RPMI7951 (cell line): ENCODE measurements at places on chromosomes 1 and 21.
A peak's percentile ranks its signal among the peaks of the same experiment; 100 is the strongest.

DNA sequence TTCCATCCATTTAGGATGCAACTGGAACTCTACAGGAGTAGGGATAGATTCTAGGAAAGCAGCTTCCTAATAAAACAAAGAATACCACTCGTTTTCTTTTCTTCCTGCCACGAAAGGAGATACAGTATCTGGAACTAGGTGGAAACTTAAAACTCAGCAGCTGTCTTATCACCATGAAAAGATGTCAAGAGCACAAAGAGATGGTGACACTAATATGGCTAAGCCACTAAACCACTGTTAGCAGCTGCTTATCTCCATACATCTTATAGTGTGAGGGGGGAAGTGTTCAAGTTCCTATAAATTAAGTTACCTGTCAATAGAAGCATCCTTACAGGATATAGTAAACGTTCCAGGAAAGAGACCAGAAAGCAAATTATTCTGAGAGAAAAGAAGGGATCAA is 162.5 kb downstream of the TYW3 start:
- DNase-seq: no peak

DNA sequence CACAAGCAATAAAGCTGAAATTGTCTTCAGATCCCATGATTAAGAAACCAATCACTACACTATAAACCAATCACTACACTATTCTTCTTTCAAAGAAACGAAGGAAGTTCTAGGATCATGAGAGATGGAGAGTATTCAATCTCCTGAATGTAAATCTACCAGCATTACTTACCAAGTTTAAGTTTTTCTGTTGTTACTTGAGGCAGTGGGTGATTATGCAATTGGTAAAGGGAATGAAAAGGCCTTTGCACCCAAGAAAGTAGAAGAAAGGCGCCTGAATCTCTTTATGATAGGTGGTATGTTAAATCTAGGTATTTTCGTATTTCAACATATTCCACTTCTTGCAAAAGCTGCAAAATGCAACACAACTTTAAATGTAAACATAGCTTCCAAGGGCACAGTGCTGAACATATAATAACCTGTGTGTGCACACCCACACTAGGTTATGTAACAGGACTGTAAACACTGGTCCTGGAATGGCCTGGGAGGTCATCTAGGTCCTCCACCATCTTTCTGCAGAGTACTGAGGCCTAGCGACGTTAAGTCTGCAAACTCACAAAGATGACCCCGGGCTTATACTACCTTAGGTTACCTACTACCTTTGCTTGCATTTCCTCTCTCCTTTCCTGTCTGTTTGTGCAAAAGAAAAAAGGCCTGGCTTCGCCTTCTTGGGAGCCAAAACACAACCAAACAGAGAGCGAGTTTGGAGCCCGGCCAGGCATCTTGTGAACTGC is 1.1 kb upstream of the UAP1 start:
- peak; percentile 67 for DNase-seq

DNA sequence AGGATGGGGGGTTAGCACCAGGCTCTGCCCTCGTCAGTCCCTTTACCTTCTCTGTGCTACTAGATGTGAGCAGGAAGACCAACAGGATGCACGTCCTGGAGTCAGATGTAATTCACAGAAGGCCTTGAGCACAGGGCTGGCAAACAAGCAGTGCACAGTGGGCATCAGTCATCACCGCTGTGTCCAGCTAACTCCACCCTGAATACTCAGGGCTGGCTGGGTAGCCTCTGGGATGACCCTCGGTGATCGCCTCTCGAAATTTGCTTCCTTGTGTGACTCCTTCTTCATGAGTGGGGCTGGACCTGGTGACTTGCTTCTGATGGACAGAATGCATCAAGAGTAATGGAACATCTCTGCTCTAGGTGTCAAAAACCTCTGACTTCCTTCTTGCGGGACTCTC is 92.2 kb upstream of the TMPRSS2 start:
- no peak for DNase-seq

GRCh38 chr1:93662481-93663207 is 19.0 kb downstream of the BCAR3 start:
- peak; percentile 61 for DNase-seq

- no peak for DNase-seq
Observed at GRCh38 chr21:41603476-41603875, 95.5 kb upstream of the TMPRSS2 start.
